PC-3 (cell line): ENCODE measurements at places on chromosomes 7 and 10. TPM values are rescaled to one million over a fixed set of nuclear protein-coding genes. Genes with fewer than 3 reads are reported as not detected.

CCDC136 gene
- total RNA-seq: 9.8 and 10.5 TPM in 2 replicates

DNA sequence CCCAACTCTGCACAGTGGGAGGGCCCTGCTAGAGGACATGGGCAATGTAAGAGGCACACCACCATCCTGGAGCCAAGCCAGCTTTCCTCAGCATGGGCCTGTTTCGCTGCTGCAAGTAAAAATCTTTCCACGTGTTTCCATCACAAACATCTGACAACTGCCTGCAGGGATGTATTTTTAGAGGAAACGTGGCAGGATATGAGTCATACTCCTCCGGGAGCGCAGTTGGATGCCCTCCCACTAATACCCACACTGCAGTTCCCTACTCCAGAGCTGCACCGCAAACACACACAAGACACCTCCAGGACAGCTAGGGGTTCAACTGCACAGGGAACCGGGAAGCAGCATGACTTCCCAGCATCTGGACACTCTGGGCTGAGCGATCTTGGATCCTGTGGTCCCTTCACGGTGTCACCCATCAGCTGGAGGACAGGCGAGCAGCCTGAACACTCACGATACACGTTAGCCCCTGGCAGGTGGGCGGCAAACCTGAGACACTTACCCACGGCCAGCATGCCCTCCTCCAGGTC lies 26.1 kb downstream of the PLAC9 start:
- H3K36me3 ChIP-seq: peaks cover 84% of the 10 kb centered on the region
- peaks cover 64% of the 10 kb centered on the region for H3K4me1 ChIP-seq
- peak overlapping the region; percentile 65 for H3K27ac ChIP-seq
- peak; percentile 100 for DNase-seq
- H3K27me3 ChIP-seq: no peaks in the 10 kb centered on the region

- DNase-seq: no peak
- no peaks in the 10 kb centered on the region for H3K27me3 ChIP-seq
- H3K27ac ChIP-seq: no peak overlapping the region
- H3K4me1 ChIP-seq: peaks cover 36% of the 10 kb centered on the region
- no peaks in the 10 kb centered on the region for H3K36me3 ChIP-seq
- no peak overlapping the region for H3K4me3 ChIP-seq
Measured at GRCh38 chr7:116497708-116498107, 1.8 kb upstream of the CAV2 start.

DNA sequence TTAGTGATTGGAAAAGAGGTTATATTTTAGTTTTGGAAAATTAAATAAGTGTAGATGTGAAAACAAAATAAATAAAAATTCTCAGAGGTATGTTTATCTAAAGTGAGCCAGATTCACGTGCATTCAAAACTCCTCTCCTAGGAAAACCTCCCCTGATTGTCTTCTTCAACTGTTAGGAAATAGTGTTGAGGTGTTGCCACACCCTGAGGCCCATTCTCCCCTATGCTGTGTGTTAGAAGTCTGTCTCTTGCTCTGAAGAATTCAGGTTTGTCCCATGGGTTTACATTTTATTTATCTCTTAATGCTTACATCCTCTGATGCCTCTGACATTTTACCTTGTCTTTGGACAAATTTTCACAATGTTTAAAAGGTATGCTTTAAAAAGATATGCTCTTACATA lies 40.3 kb downstream of the PTPRE start:
- H3K27ac ChIP-seq: no peak overlapping the region

DNA sequence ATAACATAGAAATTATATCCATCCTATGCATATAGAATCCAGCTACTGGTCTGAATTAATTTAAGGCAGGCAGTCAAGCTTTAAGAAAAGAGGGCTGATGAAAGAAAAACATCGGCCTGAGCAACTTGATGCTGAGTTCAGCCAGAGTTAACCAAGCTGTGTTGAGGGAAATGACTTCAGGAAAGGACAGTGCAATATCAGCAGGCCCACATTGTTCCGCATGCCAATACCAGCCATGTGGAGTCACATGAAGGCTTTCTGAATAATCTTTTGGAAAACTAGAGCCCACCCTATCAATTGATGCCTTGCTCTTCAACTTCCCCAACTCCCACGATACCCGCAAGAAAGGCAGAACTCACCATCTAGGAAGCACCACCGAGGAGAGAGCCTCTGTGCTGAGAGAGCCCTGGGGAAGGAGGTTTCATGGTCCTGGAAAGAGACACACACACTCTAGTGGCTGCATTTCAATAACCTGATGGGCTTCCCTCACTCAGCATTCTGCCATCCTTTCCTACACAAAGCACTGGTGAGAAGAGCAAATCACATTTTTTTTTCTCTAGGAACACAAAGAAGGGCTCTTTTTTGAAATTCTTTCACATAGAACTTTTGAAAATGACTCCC lies 125.8 kb upstream of the PTN start:
- peaks cover 57% of the 10 kb centered on the region for H3K27me3 ChIP-seq
- no peak for DNase-seq
- no peak overlapping the region for H3K27ac ChIP-seq
- H3K4me1 ChIP-seq: no peaks in the 10 kb centered on the region
- H3K4me3 ChIP-seq: no peak overlapping the region
- no peaks in the 10 kb centered on the region for H3K36me3 ChIP-seq

DNA sequence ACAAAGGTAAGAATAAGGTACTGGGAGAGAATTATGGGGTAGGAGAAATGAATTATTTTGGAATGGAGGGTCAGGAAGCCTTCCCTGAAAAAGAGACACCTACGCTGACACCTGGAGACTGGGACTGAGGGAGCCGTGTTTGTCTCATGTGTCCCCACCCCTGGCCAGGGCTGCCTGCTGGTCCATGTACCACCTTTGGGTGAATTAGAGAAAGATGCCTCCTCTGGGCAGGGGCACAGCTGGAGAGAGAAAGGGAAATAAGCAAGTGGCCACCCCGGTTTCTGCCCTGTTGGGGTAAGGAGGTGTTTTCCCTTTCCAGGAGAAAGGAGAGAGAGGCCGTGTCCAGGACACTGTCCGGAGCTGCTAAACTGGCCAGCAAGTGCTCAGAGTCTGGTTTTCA lies 21.8 kb downstream of the UBTD1 start:
- no peak overlapping the region for H3K4me3 ChIP-seq
- H3K27ac ChIP-seq: no peak overlapping the region
- peaks cover 26% of the 10 kb centered on the region for H3K4me1 ChIP-seq
- DNase-seq: no peak
- no peaks in the 10 kb centered on the region for H3K27me3 ChIP-seq
- H3K36me3 ChIP-seq: no peaks in the 10 kb centered on the region

DNA sequence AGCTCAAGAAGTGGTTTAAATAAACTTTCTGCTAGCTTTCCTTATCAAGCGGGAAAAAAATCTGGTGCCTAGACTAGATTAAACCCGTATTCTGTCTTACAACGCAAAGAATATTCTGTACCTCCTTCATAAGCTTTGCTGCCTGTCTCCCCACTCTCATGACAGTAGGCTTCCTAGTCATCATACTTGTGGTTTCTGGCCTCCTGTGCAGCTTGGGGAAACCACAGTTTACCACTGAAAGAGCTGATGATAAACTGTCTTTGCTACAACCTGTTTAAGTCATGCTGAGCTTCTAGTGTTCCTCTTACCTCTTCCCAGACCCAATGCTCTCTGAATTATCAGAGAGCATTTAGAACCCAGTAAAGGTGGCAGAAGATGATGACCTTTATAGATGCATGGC lies 55.0 kb downstream of the PODXL start:
- no peaks in the 10 kb centered on the region for H3K27me3 ChIP-seq
- H3K36me3 ChIP-seq: peaks cover 6% of the 10 kb centered on the region; the same call in 1 of the 2 replicates
- H3K4me3 ChIP-seq: no peak overlapping the region
- H3K4me1 ChIP-seq: no peaks in the 10 kb centered on the region

GRCh38 chr7:30584415-30584814 lies 10.3 kb upstream of the GARS1 start:
- H3K27me3 ChIP-seq: no peaks in the 10 kb centered on the region
- H3K27ac ChIP-seq: no peak overlapping the region
- no peaks in the 10 kb centered on the region for H3K4me1 ChIP-seq
- no peak for DNase-seq
- no peak overlapping the region for H3K4me3 ChIP-seq
- peaks cover 23% of the 10 kb centered on the region for H3K36me3 ChIP-seq

LDB3 gene
- total RNA-seq: 0.04 and 0.52 TPM in 2 replicates

FEZF1 gene
- not detected in 2 replicates for total RNA-seq

DNA sequence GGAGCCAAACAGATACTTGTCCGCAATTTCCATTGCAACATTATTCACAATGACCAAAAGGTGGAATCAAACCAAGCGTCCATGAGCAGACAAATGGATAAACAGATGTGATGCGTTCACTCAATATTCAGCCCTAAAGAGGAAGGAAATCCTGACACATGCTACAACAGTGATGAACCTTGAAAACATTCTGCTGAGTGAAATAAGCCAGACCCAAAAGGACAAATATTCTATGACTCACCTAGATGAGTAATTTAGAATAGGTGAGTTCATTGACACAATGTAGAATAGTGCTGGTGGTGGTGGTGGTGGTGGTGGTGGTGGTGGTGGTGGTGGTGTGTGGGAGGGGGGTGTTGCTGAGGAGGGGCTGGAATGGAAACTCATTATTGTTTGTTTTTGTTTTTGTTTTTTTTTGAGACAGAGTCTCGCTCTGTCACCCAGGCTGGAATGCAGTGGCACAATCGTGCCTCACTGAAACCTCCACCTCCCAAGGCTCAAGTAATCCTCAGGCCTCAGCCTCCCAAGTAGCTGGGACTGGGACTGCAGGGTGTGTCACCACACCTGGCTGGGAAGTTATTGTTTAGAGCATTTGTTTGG lies 28.6 kb downstream of the SMKR1 start:
- H3K36me3 ChIP-seq: no peaks in the 10 kb centered on the region
- peak overlapping the region; percentile 56 for H3K27ac ChIP-seq
- H3K27me3 ChIP-seq: no peaks in the 10 kb centered on the region
- peak; percentile 93 for DNase-seq
- peaks cover 19% of the 10 kb centered on the region for H3K4me1 ChIP-seq

- H3K27ac ChIP-seq: no peak overlapping the region
- H3K4me3 ChIP-seq: no peak overlapping the region
- no peaks in the 10 kb centered on the region for H3K36me3 ChIP-seq
Measured at GRCh38 chr10:18229826-18230225, 89.6 kb downstream of the CACNB2 start.

PRTFDC1 gene
- total RNA-seq: 9.7 and 10.2 TPM in 2 replicates

MKI67 gene
- 66.0 and 84.9 TPM in 2 replicates for total RNA-seq

DNA sequence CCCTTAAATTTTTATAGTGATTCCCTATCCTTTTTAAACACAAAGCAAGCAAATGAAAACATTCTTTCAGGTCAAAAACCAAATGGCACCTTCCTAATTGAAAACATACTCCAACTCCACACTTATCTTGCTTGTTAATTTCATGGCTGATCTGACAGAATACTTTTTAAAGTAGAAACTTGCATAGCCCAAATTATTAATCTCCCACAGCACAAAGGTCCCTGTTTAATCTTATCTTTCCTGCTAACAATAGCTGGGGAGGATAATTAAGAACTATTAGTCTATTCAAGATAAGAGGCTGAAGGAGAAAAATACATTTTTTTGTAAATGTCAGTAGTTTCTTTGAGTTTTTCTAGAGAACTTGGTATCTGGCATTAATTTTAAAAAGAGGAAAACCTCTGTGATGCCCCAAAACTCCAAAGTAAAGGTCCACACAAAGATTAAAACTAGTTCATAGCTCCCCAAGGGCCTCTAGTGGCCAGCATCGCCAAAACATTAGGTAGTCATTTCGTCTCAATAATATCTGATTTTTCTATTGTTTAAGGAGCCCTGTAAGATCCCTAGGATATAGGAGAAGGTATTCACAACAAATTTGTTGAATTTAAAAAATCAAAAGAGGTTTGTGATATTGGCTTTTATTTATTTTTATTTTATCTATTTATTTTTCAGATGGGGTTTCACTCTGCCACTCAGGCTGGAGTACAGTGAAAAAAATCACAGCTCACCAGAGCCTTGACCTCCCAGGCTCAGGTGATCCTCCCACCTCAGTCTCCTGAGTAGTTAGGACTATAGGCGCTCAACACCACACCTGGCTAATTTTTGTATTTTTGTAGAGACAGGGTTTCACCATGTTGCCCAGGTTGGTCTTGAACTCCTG lies 14.7 kb downstream of the CDNF start:
- H3K27me3 ChIP-seq: no peaks in the 10 kb centered on the region
- H3K36me3 ChIP-seq: no peaks in the 10 kb centered on the region
- no peak overlapping the region for H3K4me3 ChIP-seq
- DNase-seq: peak; percentile 60
- H3K27ac ChIP-seq: no peak overlapping the region
- peaks cover 19% of the 10 kb centered on the region for H3K4me1 ChIP-seq

- no peaks in the 10 kb centered on the region for H3K36me3 ChIP-seq
- peaks cover 7% of the 10 kb centered on the region for H3K4me1 ChIP-seq
- H3K4me3 ChIP-seq: no peak overlapping the region
- H3K27me3 ChIP-seq: no peaks in the 10 kb centered on the region
Measured at GRCh38 chr10:30509508-30509907, 75.5 kb downstream of the MAP3K8 start.

DNA sequence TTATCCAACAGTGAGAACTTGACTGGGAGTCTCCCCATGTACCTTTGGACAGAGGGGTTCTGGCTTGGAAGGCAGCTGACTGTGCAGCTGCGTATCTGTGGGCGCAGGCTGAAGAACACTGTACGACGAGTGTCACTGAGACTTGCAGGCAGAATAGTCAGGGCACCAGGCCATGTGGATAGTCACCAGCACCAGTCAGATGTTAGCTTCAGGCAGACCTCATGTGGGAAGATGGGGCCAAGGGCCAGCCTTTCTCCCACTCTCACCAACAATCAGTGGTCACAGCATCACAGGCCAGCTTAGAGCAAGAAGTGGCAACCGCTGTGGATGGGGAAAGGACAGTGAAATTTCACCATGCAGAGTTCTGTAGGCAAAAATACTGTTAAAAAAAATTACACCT lies 43.4 kb upstream of the GJD4 start:
- H3K4me1 ChIP-seq: 0 out of 2 replicates have a peak, but pooled peaks cover 2% of the 10 kb centered on the region
- no peak overlapping the region for H3K4me3 ChIP-seq
- no peak overlapping the region for H3K27ac ChIP-seq
- H3K27me3 ChIP-seq: no peaks in the 10 kb centered on the region

- H3K4me1 ChIP-seq: peaks cover 56% of the 10 kb centered on the region
- H3K4me3 ChIP-seq: no peak overlapping the region
- no peaks in the 10 kb centered on the region for H3K36me3 ChIP-seq
- no peak overlapping the region for H3K27ac ChIP-seq
Measured at GRCh38 chr7:121078701-121079227, 90.3 kb downstream of the CPED1 start.

DNA sequence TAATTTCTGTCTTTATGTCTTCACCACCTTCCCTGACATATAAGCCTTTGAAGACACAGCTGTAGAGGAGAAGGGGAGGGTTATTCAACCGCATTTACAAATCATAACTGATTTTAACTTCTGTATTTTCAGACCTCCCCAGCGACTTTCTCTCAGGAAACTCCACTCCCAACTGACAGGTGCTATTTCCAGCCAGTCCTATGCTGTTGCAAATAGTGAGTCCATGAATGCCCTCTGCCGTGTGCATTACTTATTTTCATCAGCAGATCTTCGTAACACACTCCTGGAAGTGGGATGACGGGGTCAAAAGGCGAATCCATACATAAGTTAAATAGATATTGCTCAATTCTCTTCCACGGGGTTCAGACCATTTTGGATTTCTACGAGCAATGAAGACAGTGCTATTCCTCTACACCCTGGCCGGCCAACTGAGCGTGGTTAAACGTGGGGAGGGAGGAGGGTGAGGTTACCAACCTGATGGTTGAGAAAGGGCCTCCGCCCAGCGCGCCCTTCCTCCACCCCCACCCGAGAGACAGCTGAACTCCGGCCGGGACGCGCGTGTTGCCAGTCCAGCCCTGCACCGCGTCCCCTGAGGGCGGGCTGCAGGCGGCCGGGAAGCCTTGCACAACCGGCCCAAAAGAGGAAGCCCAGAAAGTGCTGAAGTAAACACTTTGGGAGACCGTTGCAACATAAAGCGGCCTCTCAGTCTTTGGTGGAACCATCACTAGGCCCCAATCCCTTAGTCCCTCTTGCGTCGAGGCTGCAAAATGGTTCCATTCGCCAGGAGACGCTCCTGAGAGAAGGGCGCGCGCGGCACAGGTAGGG lies at the start of gene APBB1IP:
APBB1IP (plus strand) TSS at position 705 of the 825 bp plus-strand sequence. CDS start 53,986 bp downstream, outside the sequence.
- no peaks in the 10 kb centered on the region for H3K4me1 ChIP-seq
- H3K27ac ChIP-seq: no peak within 1 kb of the TSS
